ENCODE measurements at places on chromosomes 6 and 20. TPM values are rescaled to one million over a fixed set of nuclear protein-coding genes. Genes with fewer than 3 reads are reported as not detected.

The GRM1 gene
- total RNA-seq: under 0.01 TPM

The GNMT gene
- 0.21 TPM for total RNA-seq

The SSTR4 gene
- not detected for total RNA-seq

The TBXT gene
- not detected for total RNA-seq

The PLCB4 gene
- 1.3 TPM for total RNA-seq
